Amygdala (tissue), 56 donors: ENCODE measurements at places on chromosomes 1 and 21.

DNA sequence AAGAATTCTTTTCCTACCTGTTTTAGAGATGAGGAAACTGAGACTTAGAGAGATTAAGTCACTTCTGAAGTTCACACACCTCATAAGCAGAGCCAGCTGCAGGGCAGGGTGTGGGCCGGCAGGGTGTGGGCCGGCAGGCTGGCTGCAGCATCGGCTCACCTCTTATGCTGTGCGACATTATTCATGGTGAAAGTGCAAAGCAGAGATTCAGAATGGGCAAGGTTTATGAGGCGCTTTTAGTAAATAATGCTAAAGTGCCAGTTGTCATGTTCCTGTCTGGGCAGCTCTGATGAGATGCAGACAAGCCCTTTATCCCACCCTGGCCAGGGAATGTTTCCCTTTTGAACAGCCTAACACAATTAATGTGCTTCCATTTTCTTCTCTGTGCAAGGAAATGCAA is 14.6 kb downstream of the MAB21L3 start:
- no peak for DNase-seq

GRCh38 chr1:109932679-109933078 is 22.0 kb downstream of the CSF1 start:
- no peak for DNase-seq

GRCh38 chr21:32380940-32381339 is 11.9 kb downstream of the URB1 start:
- no peak for DNase-seq

- no peak for DNase-seq
Measured at GRCh38 chr1:165356876-165357275, 361 bp upstream of the LMX1A start.

DNA sequence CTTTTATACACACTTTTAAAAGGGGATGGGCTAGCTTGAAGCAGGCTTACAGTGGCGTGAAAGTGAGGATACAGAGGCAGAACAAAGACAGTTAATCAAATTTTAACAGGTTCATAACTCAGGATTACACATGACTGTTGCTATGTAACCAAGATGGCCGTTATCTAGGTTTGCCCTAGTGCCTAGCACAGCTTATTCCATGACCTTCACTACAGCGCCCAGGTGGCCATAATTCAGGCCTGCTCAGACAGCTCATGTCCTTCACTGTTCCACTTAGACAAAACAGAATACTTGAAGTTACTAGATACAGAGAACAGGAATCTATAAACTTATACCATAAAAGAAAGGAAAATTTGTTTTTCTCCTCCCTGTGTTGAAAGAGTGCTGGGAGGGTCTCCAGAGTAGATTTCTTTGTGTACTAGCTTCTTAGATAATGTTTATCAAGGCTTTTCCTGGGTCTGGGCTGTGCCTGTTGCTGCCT is 6.2 kb upstream of the SPRR2F start:
- DNase-seq, result no peak

DNA sequence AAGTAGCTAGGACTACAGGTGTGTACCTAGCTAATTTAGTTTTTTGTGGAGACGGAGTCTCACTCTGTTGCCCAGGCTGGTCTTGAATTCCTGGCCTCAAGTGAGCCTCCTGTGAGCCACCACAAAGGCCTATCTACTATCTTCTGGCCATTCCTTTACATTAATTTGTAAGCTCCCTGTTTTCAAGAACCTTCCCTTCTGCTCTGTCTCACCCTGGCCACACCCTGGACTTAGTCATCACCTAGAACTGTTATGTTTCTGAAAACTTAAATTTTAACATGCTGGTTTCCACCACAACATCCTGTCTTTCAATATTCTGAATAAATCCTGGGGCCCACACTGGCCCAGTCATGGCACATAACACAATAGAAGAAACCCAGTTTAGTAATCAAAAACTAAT is 4.9 kb upstream of the B4GALT3 start:
- DNase-seq, result no peak

DNA sequence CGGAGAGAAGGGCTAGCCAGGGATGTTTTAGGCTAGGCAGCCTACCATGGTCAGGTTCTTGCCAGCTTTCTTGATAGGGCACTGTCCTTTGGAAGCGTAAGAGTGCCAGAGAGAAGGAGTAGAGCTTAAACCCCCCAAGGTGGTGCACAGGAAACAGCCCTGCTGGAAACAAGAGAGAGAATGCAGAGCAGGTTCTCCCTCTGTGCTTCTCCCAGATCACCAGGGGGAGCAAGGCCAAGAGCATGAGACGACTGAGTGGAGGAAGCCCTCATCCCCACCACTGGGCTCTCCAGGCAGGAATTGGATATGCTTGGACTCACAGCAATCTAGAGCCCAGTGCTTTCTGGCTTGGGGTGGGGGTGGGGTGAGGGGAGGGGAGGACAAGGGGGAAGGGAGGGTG is 49.8 kb downstream of the ATP2B4 start:
- DNase-seq, result no peak

- no peak for DNase-seq
Measured at GRCh38 chr1:206753141-206753540, 17.4 kb upstream of the IL19 start.

GRCh38 chr1:218886101-218886871 is 287.4 kb upstream of the LYPLAL1 start:
- no peak for DNase-seq

- DNase-seq, result no peak
Measured at GRCh38 chr1:115293899-115294298, 44.1 kb downstream of the NGF start.

DNA sequence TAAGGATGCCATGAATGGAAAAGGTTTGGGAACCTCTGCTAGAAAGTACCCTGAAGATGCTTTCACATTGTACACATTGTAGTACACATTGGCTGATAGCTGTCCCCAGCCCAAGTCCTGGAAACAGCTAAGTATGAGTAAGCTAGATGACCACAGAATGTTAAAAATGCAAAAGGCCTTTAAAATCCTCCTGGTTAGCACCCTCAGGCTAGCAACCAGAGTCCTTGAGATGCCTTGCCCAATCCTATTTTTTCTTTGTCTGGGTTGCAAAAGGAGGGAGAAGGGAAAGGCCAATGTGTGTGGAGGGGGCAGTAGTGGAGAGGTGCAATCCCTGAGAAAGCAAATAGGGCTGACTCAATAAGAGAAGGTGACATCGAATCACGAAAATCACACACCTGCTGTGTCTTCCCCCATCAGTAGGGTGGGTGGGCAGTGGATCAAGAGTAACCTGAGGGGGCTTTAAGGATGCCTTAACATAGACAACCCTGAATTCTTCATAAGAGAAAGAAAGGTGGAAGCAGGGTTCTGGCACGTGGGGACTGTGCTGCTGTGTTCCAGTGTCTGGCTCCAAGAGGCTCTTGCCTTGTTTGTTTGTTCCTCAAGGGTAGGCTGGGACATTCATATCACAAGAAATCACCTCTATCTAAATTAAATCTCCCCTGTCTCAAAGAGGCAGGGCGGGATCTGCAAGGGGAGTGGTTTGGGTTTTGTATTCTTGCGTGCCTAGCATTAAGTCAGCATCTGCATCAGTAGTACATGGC is 266.2 kb upstream of the PLXNA2 start:
- no peak for DNase-seq

- no peak for DNase-seq
Measured at GRCh38 chr1:54200519-54200997, 591 bp downstream of the MRPL37 start.

DNA sequence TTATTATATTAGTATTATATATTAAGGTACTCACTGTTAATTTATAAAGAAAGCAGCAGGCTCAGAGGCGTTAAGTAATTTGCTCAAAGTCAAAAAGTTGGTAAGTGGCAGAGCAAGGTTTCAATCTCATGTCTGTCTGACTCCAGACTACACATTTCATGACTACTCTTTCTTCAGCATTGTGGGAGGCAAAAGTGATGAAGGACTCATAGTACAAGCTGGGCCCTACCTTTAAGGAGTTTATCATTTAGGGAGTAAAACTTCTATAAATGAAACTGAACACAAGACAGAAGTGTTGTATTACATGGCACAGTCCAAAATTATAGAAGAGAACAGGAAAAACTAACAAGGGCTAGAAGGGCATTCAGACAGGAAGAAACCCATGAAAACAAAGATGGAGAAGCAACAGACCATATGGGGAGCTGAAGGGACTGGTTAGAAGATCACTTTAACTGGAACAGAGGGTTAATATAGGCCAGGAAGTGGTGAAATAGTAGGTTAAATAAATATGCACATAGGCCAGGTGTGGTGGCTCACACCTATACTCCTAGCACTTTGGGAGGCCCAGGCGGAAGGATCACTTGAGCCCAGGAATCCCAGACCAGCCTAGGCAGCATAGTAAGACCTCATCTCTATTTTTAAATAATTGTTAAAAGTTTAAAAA is 11.5 kb downstream of the SORT1 start:
- DNase-seq, result no peak

DNA sequence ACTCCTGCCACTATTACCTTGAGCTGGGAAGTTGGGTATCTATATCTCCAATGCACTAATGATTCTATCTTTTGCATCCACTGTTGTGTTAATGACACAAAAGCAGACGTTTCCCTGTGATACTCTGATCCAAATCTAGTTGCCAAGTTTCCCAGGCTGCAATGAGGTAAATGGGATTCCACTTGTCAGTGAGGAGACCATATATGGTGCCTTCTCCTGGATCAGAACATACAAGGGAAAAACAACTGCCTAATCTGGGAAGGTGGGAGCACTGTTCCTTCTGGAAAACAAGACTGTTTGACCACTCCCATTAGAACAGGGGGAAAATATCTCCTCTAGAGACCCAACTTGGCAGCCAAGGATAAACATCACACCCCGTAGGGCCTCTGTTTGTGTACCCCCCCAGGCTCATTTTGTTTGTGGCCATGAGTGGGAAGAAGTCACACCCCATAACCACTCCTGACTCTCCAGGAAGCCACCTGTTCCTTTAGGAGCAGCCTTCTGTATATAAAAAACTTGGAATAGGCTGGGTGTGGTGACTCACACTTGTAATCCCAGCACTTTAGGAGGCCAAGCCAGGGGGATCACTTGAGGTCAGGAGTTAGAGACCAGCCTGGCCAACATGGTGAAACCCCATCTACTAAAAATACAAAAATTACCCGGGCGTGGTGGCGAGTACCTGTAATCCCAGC is 28.5 kb upstream of the SLC6A9 start:
- DNase-seq, result no peak

DNA sequence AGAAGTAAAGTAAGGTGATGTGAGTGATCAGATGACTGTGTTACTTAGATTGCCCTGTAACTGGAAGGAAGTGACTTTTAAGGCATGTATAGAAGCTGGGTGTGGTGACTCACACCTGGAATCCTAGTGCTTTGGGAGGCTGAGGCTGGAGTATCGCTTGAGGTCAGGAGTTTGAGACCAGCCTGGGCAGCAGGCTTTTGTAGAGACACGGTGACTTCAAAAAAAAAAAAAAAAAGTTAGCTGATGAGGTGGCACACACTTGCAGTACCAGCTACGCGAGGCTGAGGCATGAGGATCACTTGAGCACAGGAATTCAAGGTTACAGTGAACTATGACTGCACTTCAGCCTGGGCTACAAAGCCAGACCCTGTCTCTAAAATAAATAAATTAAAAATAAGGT is 2.3 kb upstream of the USP16 start:
- DNase-seq, result no peak

- no peak for DNase-seq
Measured at GRCh38 chr1:93804412-93804811, 74.6 kb downstream of the DNTTIP2 start.

- DNase-seq, result no peak
Measured at GRCh38 chr1:234938135-234938534, 190.5 kb downstream of the TOMM20 start.

- no peak for DNase-seq
Measured at GRCh38 chr1:224929335-224930237, at the start of gene DNAH14. Gene DNAH14 (plus strand): TSS chr1:224929675. CDS start chr1:224952703, 23,028 bp downstream.

GRCh38 chr1:183353597-183353996 is 64.6 kb downstream of the NMNAT2 start:
- no peak for DNase-seq

GRCh38 chr1:85447006-85447943 is 17.7 kb downstream of the DDAH1 start:
- DNase-seq, result no peak

DNA sequence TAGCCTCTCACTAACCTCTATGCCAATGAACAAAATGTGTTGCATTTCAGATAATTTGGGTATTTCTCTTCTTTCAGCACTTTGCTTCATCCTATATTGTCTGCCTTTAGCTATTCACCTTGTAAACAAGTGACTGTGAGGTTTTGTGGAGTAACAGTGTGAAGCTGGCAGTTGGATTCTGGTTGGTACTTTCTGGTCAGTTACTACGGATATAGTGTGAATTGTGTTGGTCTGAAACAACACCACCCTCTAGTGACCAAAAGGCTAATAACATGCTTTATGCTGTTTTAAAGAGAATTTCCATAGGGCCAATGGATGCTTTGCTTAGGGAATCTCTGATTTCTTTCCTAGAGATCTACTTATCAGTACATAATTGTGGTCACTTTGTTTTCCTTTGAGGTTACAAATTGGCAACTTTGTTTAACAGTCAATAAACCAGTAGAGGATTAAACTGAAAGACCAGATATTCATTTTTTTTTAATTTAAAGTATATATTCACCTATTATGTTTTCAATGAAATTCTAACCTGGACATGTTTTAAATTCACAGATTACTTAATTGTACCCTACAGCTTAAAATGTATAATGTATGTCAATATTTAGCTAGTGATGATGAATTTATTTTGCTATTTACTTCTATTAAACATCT is 2.5 kb upstream of the PTGER3 start:
- DNase-seq, result no peak

DNA sequence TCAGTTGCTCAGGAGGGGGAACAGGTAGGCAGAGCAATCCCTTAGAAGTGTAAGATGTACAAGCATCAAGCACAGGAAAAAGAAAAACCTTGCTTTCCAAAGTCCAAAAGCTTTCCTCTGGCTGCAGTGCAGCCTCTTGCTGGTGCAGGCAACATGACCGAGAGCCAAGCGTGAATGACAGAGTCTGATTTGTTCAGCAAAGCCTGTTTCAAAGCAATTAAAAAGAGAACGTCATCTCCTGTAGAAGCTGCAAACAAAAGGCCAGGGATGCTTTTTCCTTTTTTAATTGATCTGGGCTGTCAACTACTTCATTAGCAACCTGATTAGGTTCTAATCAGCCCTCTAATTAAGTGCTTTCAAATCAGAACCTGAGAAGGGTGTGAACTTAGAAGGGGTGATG is 38.2 kb upstream of the PLA2G2C start:
- DNase-seq, result no peak

DNA sequence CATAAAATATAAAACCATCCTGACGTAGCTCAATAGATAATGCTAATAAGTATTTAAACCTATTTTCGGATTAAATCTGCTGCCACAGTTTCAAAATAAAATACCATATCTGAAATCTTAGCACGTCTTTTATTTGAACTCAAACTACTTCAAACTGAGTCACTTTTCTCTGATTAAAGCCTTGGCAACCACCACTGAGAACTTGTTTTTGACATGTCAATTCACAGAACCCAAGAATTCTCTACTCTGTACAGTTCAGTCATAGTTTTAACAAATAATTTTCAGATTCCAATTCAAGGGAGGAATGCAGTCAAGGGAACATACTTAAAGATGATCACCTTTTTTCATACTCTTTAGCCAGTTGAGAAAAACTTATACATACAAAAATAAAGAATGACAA is 643.2 kb downstream of the KCNT2 start:
- no peak for DNase-seq
